ENCODE measurements at places on chromosomes 2 and 18.

GRCh38 chr2:236452238-236452637, 117.4 kb upstream of the ACKR3 start:
- DNase-seq, result no peak

- no peak for DNase-seq
Measured at GRCh38 chr2:79292958-79293315, 133.4 kb upstream of the REG3A start.

DNA sequence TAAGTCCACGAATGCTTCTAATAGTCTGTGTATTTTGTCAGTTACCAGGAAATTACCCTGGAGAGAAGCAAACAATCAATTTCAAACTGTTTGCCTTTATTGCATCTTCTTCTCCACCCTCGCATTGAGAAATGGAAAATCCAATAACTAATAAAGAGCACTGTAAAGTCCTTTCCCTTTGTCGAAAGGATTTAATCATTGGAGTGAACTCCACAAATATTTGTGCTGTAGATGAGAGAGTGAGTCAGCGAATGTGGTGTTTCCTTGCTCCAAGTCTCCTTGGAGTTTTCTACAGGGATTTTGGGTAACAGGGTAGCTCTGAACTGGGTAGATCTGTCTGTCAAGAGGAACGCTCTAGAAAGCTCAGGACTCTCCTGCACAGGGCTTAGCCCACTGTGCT, 240.2 kb downstream of the KCNS3 start:
- DNase-seq, result peak; percentile 19

DNA sequence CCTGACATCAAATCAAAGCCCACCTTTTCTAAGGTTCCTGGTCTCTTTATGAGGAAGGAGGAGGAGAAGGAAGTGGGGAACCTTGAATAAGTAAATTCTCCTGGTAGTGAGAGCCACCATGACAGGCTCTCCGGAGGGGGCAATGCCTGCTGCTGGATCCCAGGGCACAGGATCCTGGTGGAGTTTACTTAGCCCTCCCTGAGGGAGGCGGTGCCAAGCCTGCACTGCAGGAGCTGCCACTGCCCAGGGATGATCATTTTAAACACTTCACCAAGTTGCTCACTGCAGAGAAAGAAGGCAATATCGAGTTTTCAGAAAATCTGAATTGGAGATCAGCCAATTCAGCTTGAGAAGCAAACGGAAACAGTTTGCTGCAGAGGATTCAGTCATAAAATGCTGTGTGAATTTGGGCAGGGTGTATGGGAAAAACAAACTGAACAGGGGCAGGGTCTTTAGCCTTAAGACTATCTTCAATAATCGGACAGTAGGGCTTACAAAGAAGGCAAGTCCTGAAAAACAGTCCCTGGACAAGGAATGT, 200.7 kb downstream of the RAD51AP2 start:
- DNase-seq, result no peak

GRCh38 chr2:7588295-7588694, 671.1 kb downstream of the RNF144A start:
- peak; percentile 13 for DNase-seq

DNA sequence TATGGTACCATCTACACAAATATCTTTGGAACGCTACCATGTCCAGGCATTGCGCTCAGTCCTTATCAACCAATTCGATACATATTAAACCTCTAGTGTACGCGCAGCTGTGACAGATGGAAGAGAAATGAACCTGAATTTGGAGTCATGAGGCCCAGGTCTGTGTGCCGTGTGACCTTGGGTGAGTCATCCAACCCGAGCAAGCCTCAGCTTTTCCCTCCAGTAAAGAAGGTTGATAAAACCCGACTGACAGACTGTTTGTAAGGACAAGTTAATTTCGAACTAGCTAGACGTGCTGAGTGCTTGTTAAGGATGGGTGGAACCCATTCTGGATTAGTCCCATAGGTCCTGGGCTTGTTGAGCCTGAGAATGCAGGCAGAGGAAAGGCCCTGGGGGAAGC, 28.2 kb downstream of the GREB1 start:
- no peak for DNase-seq

GRCh38 chr2:121696410-121696930, 40.2 kb downstream of the NIFK start:
- no peak for DNase-seq

- peak; percentile 56 for DNase-seq
Measured at GRCh38 chr18:9803063-9803697, 82.6 kb upstream of the TXNDC2 start.

GRCh38 chr2:152284398-152284797, 50.6 kb upstream of the FMNL2 start:
- DNase-seq, result no peak

GRCh38 chr18:55525845-55526244, 62.1 kb downstream of the TCF4 start:
- no peak for DNase-seq

DNA sequence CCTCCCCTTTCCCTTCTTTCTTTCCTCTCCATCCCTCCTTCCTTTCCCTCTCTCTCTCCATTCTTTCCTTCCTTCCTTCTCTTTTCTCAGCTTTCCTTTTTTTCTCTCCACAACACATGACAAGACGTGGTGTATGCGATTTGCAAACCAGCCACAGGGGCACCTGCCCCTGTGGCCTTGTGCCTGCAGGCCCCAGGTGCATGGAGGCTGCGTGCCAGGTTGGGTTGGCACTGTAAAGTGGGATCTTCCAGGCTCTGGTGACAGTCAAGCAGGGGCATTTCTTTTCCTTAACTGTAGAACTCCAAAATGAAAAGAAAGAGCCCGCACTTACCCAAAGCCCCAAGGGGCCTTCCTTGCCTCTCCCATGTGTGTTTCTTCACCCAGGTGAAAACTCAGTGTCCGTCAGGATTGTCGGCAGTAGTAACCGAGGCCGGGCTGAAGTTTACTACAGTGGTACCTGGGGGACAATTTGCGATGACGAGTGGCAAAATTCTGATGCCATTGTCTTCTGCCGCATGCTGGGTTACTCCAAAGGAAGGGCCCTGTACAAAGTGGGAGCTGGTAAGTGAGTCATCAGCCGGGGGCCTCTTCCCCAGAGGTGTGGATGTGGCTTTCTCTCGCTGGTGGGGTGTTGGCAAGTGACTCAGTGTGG, 50.9 kb downstream of the MARCO start:
- DNase-seq, result no peak
